CMK (cell line): ENCODE measurements at places on chromosomes 11 and 22.

DNA sequence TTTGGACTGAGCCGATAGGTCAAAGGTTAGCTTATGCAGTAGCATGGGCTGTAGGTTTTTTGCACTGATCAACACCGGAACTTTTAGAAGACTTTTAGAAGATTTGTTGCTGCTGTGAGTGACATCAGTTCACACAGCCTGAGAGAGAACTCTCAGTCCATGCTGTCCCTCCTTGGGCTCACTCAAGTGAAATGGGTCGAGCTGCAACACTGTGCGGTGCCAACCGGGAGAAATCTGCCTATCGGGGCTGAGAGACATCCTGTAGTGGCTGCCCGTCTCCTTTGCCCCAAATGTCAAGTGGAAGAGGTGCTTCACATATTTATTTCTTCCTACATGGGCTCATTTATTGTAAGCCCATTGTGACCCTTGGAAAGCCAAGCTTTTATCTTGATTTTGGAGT is 170.2 kb downstream of the LDLRAD3 start:
- DNase-seq, result no peak

GRCh38 chr11:64754124-64754918 is 5.5 kb downstream of the PYGM start:
- no peak for DNase-seq

GRCh38 chr11:100776212-100776896 is 89.3 kb downstream of the ARHGAP42 start:
- no peak for DNase-seq

DNA sequence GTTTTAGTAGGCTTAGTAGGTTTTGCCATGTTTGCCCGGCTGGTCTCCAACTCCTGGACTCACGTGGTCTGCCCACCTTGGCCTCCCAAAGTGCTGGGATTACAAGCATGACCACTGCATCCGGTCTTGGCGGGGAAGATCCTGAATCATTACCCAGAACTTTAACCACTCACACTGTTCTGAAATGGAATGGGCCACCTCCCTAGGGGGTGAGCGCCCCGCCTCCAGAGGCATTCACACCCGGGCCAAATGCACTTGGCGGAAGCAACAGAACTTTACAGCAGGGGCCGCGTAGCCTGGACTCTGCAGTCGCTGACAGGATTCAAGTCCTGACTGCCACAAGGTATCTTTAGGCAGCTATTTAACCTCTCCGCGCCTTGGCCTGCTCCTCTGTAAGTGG is 5.4 kb downstream of the CCDC86 start:
- DNase-seq, result no peak

DNA sequence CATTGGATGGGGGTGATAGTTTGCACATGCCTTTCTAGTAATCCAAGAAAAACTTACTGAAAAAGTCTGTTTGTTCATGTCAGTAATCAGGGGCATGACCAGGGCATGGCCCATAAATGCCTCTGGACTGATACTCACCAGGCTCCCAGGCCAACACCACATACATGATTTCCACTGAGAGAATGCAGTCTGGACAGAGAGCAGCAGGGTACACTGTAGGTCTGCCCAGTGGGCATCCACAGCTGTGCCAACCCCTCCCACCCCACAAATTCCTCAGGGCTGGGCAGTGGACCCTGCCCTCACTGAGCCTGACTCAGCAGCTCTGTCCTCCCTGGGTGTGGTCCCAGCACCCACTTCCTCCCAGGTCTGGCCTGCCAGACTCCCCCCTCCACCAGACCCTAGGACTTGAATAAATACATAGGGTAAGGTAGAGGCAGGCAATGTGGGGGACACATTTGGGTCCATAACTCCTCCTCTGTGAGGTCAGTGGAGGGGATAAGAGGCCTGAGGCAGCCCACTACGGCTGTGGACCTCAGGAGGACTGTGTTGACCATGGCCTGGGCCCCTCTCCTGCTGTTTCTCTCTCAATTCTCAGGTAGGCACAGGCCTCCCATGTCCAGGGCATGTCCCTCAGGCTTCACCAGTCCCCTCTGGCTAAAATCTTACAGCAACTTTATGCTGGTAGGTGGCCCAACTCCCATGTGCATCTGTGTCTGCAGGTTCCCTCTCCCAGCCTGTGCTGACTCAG is 92.2 kb upstream of the TOP3B start:
- DNase-seq, result no peak

DNA sequence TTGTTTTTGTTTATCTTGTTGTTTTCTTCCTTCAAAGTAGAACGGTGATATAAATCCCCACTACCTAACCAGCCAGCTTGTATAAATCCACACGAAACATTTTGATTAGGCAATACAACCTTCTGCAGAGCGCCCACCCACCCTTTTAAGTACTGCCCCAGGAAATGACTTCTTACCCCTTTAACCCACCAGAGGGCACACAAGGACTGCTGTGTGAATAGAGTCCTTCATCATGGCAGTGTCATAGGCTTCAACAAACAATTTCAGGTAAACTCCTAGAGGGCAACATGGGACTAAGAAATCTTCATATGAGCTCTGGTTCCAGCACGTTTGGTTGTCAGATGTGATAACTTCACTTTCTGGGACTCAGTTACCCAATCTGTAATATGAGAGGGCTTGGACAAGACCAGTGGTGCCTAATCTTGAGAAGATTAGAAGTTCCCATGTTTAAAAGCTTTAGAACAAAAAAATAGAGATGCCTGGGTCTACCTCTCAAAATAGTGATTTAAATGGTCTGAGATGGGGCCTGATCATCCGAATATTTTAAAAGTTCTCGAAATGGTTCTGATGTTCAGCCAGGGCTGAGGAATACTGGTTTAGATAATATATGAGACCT is 56.1 kb downstream of the PIWIL4 start:
- DNase-seq, result peak; percentile 73

DNA sequence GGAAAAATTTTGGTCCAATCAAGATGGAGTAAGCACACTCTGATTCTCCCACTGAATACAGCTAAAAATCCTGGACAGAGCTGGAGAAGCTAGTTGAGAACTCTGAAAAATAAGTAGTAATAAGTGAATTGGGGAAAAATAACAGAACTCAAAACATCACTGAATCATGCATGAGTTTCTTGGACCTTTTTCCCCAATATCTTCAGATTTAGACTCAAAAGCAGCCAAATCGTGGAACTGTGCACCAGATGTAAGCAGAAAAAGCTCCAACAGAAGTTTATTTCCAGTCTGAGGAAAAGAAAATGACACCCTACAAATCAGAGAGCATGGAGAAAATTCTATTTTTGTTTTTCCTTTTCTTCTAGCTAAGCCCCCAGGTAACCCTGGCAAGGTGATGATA is 279.7 kb upstream of the CTSC start:
- DNase-seq, result no peak

- no peak for DNase-seq
Measured at GRCh38 chr11:48099916-48100446, 116.6 kb upstream of the OR4B1 start.

DNA sequence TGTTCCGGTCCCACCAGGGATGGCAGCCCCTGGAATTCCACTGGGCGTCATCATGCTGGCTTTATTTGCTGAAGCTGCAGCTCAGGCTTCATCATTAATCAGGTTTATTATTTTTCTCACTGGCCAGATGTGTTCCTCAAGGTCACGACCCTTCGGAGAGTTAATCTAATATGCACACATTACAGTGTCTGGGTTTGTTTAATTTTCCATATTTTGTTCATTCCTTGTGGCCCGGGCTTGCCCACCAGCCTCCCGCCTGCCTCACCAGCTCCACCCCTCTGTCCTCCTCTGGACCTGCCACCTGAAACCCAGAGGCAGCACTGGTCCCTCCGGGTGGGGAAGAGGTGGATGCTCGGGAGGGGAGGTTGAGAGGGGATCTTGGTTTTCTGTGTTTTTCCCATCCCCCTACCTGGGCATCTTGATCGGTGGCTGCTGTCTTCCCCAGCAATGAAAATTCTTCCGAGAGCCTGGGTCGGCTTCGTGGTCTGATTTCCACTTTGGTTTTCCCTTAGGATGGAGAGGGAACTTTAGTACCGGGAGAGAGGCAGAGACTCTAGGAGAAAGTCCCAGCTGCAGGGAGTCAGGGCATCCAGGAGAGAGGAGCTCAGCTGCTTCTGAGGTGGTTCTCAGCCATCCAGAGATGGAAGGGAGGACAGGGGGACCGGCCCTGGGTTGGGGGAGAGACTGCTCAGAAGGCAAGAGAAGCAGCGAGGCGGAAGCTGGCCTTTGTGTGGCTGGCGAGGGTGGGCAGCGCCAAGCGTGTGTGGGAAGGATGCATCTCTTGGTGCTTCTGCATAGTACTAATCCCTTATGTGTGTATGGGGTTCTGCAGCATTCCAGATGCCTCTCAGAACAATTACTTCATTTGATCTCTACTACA is 2.1 kb downstream of the GRIK4 start:
- no peak for DNase-seq

DNA sequence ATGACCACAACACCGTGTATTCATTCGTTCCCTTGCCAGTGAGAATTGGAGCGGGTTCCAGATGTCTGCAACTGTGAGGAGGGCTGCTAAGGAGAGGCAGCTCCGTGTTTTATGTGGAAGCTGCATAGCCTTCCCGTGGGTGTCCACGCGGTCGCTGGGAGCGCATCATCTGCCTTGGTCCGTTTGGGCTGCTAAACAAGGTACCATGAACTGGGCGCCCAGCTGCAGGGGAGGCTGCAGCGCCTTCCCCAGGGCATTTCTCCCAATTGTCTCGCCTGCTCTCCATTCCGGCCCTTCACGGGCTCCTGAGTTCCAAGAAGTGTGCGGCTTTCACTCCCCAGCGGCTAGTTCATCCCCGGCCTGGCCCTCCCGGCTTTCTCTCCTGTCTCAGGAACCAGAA is 1446.4 kb downstream of the TBC1D22A start:
- DNase-seq, result no peak

DNA sequence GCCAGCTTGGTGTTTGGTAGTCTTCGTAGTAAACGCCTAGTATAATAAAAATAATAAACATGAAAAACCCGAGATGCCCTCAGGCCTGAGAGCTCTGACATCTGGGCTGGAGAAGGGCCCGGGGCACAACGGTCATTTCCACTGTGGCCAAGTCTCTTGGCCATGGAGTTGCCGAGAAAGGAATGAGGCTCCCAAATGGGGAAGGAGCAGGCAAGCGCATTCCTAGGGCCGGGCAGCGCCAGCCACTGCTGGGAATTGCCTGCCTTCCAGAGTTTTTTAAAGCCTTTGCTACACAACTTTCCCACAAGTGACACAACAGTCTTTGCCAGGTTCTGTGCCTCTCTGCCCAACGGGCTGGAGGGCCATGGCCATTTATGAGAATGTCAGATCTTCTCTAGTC is 103.4 kb downstream of the NAV2 start:
- no peak for DNase-seq

- DNase-seq, result peak; percentile 32
Measured at GRCh38 chr11:18844753-18845367, 53.3 kb upstream of the PTPN5 start.

DNA sequence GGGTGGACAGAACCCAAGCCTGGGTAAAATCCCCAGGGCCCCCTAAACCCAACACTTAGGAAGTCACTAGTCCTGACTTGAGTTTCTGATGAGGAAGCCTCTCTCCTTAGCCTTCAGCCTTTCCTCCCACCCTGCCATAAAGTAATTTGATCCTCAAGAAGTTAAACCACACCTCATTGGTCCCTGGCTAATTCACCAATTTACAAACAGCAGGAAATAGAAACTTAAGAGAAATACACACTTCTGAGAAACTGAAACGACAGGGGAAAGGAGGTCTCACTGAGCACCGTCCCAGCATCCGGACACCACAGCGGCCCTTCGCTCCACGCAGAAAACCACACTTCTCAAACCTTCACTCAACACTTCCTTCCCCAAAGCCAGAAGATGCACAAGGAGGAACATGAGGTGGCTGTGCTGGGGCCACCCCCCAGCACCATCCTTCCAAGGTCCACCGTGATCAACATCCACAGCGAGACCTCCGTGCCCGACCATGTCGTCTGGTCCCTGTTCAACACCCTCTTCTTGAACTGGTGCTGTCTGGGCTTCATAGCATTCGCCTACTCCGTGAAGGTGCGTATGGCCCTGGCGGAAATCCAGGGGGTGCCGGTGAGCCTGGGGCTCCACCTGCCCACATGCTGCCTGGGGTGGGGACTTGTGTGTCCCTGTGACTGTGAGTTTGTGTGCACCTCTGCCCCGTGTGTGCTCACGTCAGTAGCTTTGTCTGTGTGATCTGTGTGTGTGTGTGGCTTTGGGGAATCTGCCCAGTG is at the start of gene IFITM1:
Gene IFITM1, plus strand, starts transcription at position 254 of the 767 bp plus-strand sequence. Its CDS starts 131 bp downstream, at position 385.
- no peak for DNase-seq

DNA sequence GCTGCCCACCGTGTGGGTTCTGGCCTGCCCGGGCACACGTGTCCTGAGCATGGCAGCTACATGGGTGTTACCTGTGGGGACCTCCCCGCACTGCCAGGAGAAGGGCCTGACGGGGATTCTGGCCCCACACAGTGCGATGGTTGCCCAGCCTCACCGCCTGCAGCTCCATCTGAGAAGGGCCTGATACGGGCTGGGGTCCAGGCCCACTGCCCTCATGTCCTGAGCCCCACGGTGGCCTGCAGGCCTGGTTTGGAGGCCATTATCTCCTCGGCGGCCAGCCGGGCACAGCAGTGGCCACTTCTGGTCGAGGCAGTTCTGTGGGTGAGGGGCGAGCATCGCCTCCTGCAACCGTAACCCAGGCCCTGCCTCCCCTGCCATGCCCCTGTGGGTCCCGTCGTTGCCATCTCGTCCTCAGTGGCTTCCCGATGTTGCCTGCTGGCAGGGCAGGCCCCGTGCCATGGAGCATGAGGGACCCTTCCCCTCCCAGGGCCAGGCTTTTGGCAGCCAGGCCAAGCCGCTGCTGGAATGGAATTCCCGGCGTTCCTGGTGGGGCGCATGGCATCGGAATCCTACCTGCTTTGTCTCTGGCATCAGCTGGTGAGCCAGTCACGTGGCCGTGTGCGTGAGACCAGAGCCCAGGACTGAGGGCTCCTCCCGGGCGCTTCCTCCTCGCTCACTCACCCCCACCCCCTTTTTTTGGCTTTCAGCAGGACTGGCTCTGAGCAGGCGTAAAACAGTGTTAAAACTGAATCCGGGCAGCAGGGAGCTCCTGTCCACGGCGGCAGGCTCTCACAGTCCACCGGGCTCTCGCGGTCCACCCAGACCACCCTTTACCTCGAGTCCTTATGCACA is 71.9 kb upstream of the PPARA start:
- DNase-seq, result no peak

- no peak for DNase-seq
Measured at GRCh38 chr11:68976563-68976962, 4.2 kb downstream of the MRGPRD start.

GRCh38 chr11:27414644-27415043 is 51.6 kb upstream of the CCDC34 start:
- no peak for DNase-seq

- DNase-seq, result no peak
Measured at GRCh38 chr11:2780850-2781407, 81.1 kb upstream of the KCNQ1OT1 start.
